Stimulated activated CD8-positive, alpha-beta memory T cell treated with anti-CD3 and anti-CD28 coated beads, Interleukin-4, amount 100 ng/mL, for 24 hours (primary cell): ENCODE measurements at places on chromosomes 1 and 21.

DNA sequence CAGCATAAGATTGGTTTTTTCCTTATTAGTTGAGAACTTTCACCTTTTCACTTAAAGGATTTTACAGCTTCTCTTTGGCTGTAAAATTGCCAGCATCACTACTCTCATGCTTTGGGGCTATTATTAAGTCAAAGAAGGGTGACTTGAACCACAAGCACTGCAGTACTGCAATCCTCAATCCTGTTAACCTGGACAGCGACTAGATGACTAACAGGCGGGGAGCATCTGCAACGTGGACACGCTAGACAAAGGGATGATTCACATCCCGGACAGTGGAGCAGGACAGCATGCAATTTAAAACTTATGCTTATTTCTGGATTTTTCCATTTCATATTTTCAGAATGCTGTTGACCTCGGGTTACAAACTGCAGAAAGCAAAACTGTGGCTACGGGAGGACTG is 8.1 kb downstream of the ARV1 start:
- DNase-seq = no peak

GRCh38 chr21:29523646-29524045 is 224.9 kb downstream of the BACH1 start:
- DNase-seq = no peak

DNA sequence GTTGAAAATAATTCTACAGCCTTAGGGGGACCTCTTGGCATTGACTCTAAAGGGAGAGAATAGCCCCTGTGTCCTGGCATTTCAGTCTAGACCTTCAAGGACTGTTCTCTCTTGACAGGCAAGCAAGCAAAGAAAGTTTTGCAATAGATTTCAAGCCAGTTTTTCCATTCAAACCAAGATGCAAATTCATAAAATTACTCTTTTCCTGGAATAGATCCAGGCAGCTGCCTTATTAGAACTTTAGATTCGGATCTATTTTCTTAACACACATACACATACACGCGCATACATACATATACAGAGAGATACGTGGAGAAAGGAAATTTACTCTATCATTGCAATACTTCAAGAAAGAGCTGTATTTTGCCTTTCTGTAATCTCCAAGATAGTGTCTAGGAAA is 129.4 kb downstream of the EDEM3 start:
- DNase-seq = no peak

DNA sequence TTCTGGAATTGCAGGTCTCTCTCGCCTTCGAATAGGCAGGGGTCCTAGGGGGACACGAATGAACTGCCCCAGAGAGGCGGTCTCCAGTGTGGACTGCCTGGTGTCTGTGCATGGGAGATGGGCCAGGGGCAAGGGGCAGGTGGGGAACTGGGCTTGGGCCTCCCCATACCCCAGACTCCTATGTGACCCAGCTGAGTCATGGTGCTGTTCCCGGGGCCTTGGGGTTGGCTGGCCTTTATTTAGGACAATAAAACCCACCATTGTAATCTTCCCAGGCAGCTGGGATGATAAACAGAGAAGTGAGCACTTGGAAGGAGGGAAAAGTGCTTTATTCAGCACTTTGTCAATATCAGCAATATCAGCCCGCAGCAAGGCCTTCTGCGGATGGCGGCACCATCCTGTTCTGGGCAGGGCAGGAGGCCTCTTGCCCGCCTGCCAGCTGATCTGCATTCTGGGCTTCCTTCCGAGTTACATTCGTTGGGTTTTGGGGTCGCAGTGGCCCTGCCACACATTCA is 209.0 kb upstream of the TMEM51 start:
- DNase-seq = no peak

GRCh38 chr1:50847303-50847702 is 112.8 kb downstream of the FAF1 start:
- DNase-seq = no peak

GRCh38 chr1:161096015-161096414 is 2.1 kb upstream of the KLHDC9 start:
- DNase-seq = no peak

- no peak for DNase-seq
Measured at GRCh38 chr1:165753934-165754333, 14.7 kb downstream of the TMCO1 start.

- peak; percentile 3 for DNase-seq
Measured at GRCh38 chr1:34684266-34684665, 70.6 kb upstream of the GJB5 start.

- DNase-seq = no peak
Measured at GRCh38 chr1:6811583-6811982, 26.3 kb downstream of the CAMTA1 start.

GRCh38 chr1:191240925-191241324 is 763.3 kb upstream of the BRINP3 start:
- no peak for DNase-seq

DNA sequence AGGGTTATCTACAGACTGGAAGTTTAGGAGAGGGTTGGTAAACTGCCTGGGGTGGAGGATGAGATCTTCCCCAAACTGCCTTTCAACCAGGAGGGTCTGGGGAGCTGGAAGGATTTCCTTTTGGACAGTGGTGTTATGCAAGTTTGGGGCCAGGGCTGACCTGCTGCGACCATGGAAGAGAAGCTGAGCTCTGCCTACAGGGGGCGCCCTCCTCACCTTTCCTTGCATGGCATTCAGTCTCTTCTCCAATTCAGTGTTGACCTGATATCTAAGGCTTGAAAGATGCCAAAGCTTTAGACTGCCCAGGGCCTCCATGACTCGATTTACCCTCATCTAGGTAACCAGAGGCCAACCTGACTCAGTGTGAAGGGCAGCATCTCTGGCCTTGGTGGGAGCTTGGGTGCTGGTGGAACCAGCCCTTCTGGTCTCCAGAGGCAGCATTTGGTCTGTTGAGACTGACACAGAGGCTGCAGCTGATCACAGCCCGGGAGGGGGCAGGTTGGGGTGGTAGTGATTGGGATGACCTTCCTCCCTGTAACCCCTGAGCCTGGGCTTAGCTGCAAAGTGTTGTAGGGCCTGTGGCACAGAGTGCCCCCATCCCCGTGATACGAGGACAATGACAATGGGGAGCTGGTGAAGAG is 170.0 kb downstream of the GRIK3 start:
- DNase-seq = no peak

- DNase-seq = no peak
Measured at GRCh38 chr1:4172644-4173599, 272.9 kb upstream of the C1orf174 start.

GRCh38 chr1:236119943-236120484 is 22.3 kb upstream of the GPR137B start:
- DNase-seq = no peak

DNA sequence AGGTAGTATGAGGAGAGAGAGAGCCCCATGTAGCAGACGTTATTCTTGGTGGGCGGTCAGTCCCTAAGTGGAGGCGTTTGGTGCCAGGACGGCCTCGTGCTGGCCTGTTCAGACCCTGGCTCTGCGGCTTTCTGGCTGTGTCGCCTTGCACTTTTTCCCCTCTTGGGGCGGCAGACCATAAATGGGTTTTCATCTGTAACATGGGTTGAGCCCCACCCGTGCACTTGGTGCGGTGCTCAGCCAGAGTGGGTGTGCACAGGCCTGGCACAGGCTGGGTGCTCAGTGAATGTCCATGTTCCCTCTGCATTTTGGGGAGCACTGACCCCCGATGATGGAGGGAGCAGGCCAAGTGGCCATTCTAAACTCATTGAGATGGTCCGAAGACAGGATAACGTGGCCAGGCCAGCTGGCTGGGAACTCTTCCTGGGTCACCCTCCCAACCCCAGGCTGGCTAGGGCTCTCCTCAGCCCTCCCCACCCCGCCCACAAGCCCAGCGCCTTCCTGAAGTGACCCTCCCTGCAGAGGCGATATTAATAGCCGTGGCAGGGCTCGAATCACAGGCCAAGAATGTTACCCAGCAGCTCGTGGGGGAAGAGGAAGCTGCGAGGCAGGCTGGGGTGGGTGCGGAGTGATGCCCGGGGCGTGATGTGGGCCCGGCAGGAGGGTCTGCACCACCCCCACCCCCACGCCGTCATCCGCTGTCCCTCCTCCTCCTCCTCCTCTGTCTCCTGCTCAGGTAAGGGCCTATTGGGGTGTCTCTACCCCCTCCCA is 78.5 kb downstream of the ARHGEF10L start:
- no peak for DNase-seq

- no peak for DNase-seq
Measured at GRCh38 chr21:39088031-39088370, 95.2 kb downstream of the PSMG1 start.

DNA sequence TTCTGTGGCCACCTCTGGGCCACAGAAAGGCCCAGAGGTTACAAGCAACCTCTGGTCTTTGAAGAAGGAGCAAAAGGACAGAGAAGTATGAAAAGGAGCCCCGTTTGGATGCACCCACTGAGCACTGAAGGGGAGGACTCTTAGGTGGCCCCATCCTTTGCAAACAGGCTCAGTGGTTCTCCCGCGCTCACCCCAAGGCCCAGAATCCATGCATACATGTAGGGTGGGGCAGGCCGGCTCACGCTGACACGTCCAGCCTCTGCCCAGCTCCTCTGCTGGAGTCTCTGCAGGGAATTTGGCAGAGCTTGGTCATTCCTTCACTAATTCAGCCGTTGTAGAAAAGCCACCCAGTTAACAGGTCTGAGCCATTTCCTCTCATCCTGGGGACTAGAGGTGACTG is 61.3 kb upstream of the AJAP1 start:
- DNase-seq = no peak

DNA sequence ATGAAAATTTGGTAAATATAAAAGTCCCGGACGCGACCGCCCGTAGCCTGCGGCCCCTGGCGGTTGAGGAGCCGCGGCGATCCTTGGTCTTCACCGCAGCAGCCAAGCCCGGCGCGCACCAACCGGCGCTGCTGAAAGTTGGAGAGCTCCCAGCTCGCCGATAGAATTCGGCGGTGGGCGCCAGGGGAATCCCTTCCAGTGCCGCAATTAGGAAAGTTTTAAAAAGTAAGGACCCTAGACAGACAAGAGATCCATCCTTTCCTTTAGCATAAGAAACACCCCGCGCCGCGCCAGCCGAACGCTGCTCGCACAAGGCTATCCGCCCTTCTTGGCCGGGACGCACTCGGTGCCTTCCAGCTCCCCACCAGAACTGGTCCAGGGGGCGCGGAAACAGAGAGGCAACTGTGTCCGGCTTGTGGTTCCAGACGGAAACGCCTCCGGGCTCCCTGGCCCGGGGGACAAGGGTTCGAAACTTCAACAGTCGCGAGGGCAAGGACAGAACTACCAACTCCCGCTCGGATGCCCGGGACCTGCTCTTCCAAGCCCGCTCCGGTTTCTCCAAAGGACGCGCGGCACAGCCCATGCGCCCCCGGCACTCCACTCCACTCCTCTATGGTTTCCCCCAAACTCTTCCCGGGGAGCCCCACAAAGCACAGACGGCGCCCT is 1.7 kb downstream of the FAM78B start:
- DNase-seq = no peak

DNA sequence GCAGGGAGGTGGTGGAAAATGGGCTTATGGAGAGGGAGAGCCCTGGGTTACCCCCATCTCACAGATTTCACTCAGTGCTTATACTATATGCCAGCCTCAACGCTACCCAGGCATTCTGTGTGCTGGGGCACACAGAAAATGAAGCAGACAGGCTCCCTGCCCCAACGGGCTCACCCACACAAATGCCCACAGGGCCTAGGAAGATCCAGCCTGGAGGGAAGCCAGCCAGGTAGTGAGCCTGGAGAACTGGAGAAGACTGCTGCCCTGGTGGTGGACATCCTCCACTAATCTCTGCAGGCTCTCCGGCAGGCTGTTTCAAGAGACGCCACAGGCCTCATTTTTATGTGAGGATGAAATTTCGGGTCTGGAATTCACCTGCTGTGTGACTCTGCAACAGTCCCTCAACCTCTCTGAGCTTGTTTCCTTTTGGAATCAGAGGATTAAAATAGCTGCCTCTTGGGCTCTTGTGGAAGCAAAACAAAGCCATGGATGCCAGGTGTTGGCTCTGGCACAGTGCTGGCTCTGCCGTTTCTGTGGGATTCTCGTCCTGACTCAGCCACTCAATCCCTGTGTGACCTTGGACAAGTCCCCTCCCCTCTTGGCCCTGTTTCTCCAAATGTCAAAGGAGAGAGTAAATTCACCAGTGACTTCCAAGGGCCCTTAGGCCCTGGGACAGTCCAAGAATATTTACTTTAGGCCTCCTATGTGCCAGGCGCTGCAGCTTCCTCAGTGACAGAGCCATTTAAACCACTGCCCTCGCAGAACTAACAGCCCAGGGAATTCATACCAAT is 3.6 kb downstream of the PAQR7 start:
- DNase-seq = no peak

- no peak for DNase-seq
Measured at GRCh38 chr1:54350360-54350759, 55.8 kb downstream of the SSBP3 start.

DNA sequence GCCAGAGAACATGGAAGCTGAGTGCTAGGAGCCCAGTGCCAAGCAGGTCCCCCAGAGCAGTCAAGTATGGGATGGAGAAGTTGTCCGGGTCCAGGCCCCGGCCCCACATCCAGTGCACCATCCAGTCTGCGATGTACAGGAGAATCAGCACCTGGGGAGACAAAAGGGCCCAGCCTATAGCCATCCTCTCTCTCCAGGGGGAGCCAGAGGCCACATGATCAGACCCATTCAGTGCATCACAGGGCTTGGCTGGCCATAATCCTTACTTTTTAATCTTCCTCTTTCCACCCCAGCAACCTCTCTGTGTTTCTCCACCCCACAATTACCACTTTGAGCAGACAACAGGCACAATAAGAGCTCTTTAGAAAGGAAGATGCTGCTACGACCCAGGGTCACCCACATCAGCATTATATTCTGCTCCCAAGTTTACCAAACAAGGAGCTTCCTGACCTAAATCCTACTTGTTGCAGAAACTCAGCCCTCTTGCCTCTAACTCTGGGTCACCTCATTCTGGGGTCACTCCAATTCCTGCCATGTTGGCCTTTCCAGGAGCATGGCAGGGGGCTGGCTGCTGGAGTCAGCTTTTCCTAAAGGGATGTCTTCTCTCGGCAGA is 16.4 kb upstream of the RAB29 start:
- DNase-seq = peak; percentile 41

- DNase-seq = no peak
Measured at GRCh38 chr1:183023146-183023600, at the start of gene LAMC1. Gene LAMC1, plus strand, starts transcription at chr1:183023420. Its CDS starts 297 bp downstream, at chr1:183023717.

GRCh38 chr1:10768552-10768951 is 27.9 kb downstream of the CASZ1 start:
- DNase-seq = no peak

- DNase-seq = no peak
Measured at GRCh38 chr21:15688809-15689208, 41.0 kb upstream of the USP25 start.
